ENCODE measurements at places on chromosomes 6 and 20. TPM values are rescaled to one million over a fixed set of nuclear protein-coding genes. Genes with fewer than 3 reads are reported as not detected.

GRCh38 chr6:128079021-128079420 is 178.2 kb upstream of the THEMIS start:
- DNase-seq = no peak

GRCh38 chr6:13902922-13903321 is 21.8 kb upstream of the RNF182 start:
- no peak for DNase-seq

- DNase-seq = no peak
These were observed 89.1 kb upstream of the MPC1 start for GRCh38 chr6:166471797-166472260.

Gene UBD
- 1.8 TPM for polyA plus RNA-seq

GRCh38 chr6:38310061-38310460 is 329.7 kb downstream of the BTBD9 start:
- DNase-seq = no peak

GRCh38 chr6:7992002-7992815 is 72.0 kb downstream of the BLOC1S5 start:
- DNase-seq = no peak

Gene PPP1R14C
- 21.0 TPM for polyA plus RNA-seq

Gene KIF25
- polyA plus RNA-seq = 1.1 TPM

Gene ZNF311
- 6.7 TPM for polyA plus RNA-seq

GRCh38 chr20:58783511-58784011 is 67.1 kb downstream of the GNAS-AS1 start:
- DNase-seq = no peak

Gene SLC35D3
- 0.20 TPM for polyA plus RNA-seq

DNA sequence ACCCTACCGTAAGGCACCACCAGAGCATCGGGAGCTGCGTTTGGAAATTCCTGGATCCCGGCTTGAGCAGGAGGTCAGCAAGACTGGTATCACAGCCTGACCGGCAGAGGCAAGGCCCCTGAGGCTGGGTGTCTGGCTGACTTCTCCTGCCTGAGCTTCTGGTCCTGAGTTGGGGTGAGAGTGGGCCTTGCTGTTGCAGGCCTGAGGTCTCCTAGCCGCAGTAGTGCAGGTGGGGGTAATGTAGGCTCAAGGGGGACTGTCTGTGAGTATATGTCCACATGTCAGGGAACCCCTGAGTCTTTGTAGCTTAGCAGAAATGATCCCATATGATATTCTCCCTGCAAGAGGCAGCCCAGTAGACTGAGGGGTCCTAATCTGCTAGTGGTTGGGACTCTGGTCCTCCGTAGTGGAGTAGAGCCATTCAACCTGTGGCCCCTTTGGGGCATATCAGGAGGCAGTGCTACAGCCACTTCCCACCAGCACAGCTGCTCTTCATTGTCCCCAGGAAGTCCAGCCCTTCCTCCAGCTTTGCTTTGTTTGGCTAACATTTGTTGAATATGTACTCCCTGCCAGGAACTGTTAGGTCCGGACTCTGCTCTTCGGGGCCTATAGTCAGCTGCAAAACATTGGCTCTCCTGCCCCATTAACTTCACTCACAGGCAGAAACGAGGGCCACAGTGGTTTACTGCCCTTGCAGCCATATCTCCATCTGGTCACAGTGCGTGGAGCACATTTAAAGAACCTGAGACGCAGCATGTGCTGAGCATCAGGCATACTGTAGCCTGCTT is 10.9 kb downstream of the LRRC73 start:
- DNase-seq = no peak

Measured in right renal pelvis (tissue), 4 donors.